T-helper 1 cell (primary cell): ENCODE measurements at places on chromosomes 6 and 20.

GRCh38 chr6:19303383-19303782 is 533.8 kb upstream of the ID4 start:
- DNase-seq, result no peak

DNA sequence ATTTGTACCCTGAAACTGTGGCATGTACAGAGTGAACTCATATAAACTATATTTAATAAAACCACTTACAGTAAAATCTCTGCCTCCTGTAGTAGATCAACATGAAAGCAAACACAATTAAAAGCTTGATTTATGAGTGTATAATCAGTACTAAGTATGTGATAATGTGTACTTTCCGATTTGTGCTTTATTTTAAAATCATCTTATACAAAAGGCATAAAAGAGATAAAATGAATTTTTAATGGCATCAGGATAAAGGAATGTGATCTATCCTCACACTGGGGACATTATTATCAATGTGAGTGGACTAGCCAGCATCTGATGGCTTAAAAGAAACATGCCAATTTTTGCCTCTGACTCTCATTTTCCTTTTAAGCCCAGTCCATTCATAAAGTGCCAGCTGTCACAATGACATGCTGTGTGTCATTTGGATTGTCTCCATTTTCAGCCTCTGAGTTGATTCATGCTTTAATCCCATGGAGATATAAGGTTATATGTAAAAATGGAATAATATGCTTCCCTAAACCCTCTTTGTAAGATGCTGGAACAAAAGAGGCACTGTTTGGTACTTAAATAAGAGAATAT is 831.6 kb upstream of the EYS start:
- no peak for DNase-seq

- DNase-seq, result peak; percentile 38
Observed at GRCh38 chr6:13273931-13274706, 54.2 kb downstream of the TBC1D7 start.

DNA sequence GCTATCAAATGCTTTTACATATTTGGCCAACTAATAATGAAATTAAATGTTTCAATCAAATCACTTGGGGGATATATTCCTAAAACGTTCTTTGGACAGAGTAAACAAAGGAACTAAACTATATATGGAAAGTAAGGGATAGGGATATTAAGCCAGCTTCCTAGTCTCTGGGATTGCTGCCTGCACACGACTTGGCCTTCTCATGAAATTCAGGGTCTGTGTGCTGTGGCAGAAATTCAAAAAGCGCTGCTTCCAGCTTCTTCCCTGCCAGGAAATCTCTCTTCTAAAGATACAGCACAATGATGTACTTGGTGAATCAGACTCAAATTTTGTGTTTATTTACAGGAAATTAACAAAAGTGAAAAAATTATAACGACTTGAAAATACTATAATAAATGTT is 206.3 kb upstream of the RAB32 start:
- DNase-seq, result no peak

DNA sequence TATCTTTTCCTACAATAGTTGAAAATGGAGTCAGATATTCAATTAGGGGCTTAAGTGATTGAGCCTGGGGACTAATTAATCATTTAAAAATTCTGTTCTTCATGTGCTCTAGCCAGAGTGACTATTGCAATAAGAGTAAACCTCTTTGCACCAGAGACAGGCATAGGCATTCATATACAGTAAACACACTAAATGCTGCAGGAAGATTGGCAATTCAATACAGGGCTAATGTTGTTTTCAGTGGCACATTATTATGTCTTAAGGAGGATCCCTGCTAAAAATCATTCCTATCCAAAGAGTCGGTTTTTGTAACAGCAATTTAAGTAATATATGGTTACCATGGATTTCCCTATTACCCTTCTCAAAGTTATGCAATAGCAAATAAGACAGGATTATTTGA is 1.2 kb downstream of the PDE7B start:
- no peak for DNase-seq

- DNase-seq, result no peak
Observed at GRCh38 chr20:16666272-16666671, 63.6 kb upstream of the SNRPB2 start.

DNA sequence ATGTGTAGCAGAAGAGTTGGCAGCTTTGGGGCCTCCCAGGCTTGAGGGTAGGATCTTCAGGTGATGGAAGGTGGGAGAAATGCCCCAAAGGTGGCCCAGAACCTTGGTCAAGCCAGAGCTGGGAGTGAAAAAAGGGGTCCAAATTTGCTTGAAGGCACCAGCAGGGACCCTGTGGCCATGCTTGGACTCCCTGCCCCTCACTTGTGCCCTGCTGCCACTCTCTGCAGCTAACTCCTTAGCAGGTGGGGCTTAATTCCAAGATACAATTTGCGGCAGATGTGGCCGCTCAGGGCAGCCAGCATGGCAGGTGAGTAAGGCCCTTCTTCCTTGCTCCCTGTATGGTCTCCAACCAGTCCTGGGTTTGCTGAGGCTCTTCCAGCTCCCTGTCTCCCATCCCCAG is 285.0 kb upstream of the RNF24 start:
- no peak for DNase-seq

GRCh38 chr20:19473216-19473921 is 260.9 kb downstream of the SLC24A3 start:
- no peak for DNase-seq

DNA sequence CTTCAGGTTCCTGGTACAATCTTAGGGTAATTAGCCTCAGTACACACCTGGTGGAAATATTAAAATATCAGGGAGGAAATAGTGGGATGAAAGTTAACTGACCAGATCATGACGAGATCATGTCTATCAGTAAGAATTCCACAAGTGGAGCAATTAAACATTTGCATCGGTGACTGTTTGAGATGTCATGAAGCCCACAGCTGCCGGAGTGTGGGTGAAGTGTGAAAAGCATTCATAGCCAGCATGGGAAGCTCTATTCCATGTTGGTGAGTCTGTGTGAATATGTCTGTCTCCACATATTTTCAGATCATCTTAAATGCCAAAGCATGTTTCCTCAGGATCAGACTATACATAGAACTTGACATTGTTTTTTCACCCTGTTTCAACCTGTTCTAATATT is 142.8 kb downstream of the IPCEF1 start:
- DNase-seq, result no peak
